ENCODE measurements at places on chromosomes 3 and 15.

DNA sequence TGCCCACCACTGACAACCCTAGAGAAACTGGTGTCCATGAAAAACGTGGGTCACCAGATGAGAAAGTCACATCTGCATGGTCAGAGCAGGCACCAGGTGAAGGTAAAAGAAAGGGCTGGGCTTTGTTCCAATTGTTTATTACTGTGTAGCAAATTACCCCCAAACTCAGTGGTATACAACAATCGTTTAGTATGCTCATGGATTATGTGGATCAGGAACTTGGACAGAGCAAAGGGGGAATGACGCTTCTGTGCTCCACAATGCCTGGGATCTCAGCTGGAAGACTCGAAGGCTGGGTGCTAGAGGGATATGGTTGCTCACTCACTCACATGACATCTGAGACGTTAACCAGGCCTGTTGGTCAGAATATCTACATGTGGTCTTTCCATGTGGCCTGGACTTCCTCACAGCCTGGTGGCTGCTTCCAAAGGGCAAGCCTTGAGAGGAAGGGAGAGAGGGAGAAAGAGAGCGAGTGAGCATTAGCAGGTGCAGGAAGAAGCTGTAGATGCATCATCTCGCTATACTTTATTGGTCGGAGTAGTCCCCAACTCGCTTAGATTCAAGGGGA, 44.9 kb downstream of the LPP start:
- DNase-seq: no peak

- no peak for DNase-seq
Measured at GRCh38 chr3:41441139-41441538, 241.8 kb downstream of the CTNNB1 start.

- DNase-seq: peak; percentile 54
Measured at GRCh38 chr15:98865397-98866339, 141.9 kb downstream of the PGPEP1L start.

DNA sequence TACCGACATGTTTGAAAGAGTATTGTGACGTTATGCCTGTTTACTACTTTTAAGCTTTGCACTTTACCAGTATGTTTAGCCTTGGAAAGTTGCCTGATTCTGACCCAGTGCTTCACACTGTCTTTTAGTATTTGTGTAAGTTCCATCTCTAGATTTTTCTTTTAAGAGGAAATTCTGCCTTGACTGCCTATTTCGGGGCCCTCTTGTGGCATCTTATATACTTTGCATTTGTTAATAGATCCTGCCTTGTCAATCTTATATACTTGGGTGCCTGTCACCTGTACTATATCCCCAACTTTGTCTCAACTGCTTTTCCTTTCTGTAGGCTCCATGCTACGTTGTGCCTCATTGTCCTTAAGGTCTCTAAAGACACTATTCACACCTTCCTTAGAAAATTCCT, 244.6 kb downstream of the STXBP5L start:
- DNase-seq: no peak

- no peak for DNase-seq
Measured at GRCh38 chr3:64987726-64988125, 299.9 kb upstream of the ADAMTS9 start.

- no peak for DNase-seq
Measured at GRCh38 chr3:194522579-194523046, 35.8 kb upstream of the ATP13A3 start.

DNA sequence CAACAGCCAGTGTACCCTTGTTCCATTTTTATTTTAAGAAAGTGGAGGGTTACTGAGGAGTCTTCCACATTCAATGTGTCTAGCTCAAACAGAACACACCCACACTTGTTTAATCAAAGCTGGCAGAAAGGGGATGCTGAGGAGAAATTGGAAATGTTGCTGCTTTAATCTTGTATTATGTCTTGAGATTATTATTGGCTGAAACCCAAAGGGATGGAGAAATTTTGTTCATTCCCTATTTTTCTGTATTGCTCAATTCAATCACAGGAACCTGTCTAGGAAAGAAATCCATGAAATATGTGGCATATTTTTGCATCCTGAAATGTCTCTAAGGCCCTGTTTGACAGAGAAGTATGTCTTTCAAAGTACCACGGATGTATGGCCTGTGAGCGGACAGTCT, 238.0 kb downstream of the MYRIP start:
- no peak for DNase-seq

DNA sequence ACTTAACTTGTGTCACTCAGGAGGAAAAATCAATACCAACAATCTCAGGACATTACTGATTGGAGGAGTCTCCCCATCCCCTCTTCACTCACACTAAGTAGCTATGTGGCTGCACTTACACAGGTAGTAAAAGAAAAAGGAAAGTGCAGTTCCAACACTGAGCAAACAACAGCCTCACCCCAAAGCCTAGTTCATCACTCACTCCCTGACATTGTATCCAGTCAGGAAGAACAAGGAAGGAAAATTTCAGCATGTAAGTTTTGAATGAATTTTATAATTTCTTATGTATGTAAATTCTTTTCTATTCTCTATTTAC, 273.4 kb downstream of the IGSF11 start:
- no peak for DNase-seq

GRCh38 chr15:93001881-93002280, 87.1 kb downstream of the RGMA start:
- DNase-seq: no peak

GRCh38 chr3:194395212-194395611, 3.9 kb downstream of the GP5 start:
- no peak for DNase-seq

- no peak for DNase-seq
Measured at GRCh38 chr3:908839-909238, 184.0 kb upstream of the CNTN6 start.

DNA sequence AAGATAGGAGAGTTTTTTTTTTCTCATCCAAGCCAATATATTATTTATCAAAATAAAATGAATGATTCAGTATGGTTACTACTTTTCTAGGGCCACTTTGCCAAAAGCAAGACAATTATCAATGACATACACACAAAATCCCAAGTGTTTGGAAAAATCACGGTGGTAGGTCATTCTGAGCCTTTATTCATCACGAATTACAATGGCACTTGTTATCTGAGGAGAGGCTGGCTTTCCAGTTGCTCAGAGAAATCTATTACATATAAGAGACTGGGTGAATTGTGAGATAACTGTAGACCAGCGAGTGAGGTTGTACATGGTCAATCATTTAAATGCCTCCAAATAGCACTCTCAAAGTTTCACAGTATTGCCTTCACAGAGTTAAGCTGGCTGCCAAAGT, 20.4 kb upstream of the FGF12 start:
- no peak for DNase-seq

All from activated naive CD4-positive, alpha-beta T cell (primary cell).